ENCODE measurements at places on chromosomes 7 and 10.

DNA sequence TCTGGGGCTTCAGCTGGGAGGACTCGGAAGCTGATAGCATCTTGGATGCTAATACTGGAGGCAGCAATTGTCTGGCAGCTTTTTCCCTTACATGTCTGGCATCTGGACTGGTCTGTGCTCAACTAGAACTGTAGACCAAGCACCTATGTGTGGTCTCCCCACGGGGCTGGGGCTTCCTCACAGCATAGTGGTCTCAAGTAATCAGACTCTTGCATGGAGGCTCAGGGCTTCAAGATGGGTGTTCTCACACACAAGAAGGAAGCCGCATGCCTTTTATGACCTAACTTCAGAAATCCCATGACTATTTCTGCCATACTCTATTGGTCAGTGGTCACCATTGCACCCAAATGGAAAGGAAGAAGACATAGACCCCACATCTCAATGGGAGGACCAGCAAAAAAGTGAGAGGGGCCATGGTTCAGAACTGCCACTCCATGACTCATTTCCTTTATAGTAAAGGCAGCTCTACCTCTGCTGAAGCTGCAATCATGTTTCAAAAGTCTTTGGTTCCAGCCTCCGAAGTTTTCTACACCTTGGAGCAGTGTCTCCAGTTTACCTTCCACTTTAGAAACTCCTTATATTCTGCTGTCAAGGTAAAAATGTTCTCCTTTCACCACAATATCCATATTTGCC is 14.7 kb downstream of the AOC1 start:
- no peak for DNase-seq

DNA sequence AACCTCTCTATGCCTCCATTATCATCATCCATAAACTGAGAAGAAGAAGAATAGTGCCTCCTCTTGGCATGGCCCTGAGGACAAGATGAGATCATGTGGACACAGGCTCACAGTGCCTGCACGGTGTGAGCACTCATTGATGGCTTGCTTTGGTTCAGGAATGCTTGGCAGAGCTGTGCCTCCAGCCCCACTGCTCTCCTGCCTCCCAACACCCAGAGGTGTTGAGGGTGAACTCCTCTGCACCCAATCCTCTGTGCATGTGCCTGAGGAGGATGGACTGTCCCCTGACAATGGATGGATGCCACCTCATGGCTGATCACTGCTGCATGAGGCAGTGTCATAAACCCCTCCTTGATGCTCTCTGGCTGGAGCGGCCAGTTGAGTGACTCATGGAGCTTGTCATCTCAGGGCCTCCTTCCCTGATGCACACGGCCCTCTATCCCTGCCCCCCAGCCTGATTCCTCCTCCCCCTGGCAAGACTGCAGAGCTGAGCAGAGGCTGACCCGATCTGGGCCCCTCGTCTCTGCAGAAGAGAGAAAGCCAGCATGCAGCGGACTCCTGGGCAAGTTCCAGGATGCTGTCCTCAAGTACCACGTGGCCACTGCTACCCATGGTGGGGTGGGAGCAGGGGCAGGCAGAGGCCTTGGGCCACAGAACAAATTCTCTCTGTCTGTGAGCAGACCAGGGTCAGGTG is 136.3 kb downstream of the KCNMA1 start:
- DNase-seq: peak; percentile 3

- DNase-seq: no peak
Measured at GRCh38 chr10:82813856-82814255, 938.9 kb downstream of the NRG3 start.

- DNase-seq: peak; percentile 70
Measured at GRCh38 chr7:150586068-150586784, 19.0 kb downstream of the GIMAP4 start.

GRCh38 chr10:12360461-12360860 is 11.1 kb downstream of the CAMK1D start:
- no peak for DNase-seq

DNA sequence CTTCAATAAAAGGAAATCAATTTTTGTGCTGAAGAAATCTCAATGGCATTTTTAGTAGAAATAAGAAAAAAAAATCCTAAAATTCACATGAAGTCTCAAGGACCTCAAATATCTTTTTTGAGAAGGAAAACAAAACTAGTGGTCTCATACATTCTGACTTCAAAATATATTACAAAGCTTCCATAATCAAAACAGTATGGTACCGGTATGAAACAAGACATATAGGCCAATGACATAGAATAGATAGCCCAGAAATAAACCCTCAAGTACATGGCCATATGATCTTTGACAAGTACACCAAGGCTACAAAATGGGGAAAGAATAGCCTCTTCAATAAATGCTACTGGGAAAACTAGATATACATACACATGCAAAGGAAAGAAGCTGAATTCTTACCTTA is 131.8 kb upstream of the GPR22 start:
- no peak for DNase-seq

GRCh38 chr7:45067582-45067981 is 21.2 kb downstream of the NACAD start:
- no peak for DNase-seq

DNA sequence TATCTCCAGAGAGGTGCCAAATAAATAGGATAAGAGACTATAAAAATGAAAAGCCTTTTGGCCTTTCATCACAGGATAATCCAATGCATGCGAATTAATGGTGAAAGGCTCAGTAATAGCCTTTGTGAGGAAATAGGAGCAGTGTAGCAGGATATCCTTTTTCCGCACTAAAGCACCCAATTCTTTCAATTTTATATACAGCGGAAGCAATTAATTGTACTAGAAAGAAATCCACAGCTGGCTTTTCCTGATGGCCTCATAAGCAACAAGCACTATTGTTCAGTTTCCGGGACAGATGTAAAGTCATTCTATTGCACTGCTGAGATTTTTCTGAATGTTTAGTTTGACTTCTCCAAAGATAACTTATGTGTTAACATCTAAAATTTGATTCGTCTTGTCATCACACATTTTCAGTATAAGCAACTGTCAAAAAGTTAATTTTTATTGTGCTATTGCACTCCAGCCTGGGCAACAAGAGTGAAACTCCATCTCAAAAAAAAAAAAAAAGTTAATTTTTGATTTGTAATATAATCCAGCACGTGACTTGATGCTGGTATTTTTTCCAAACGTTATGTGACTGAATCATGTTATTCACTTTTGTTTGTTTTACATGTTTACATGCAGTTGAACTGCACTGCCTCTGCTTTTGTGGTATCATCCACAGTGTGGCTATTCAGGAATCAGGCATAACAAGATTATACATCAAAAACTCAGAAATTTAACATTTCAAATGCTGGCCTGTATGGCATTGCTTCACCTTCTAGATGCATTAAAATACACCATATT is 8.4 kb upstream of the BMPR1A start:
- DNase-seq: no peak

DNA sequence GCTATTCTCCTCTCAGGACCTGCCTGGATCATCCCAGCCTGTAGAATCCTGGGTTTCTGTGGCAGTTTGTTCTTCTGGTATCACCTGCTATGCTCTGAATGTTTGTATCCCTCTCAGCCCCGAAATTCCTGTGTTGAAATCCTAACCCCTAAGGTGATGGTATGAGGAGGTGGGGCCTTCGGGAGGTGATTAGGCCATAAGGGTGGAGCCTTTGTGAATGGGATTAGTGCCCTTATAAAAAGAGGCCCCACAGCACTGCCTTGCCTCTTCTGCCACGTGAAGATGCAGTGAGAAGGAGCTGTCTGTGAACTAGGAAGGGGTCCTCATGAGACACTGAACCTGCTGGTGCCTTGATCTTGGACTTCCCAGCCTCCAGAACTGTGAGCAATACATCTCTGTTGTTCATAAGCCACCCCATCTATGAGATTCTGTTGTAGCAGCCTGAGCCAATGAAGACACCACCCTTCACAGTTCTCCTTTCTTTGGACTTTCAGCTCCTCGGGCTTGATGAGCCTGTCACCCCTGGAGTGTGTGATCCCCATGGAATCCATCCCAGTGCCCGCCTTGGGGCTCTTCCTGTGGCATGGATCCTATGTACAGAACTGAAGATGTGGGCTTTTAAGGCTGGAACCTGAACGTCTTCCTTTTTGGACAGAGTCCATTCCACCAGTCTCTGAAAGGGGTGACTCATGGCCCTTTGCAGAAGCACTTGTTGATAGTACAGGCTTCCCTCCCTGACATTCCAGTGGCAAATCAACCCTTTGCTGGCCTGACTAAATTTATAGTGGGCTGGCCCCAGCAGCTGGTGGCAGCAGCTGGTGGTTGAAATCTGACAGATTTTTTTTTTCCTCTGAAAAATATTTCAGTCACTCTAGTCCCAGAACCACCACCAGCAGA is 138.0 kb downstream of the TACC2 start:
- no peak for DNase-seq

GRCh38 chr10:93420944-93421825 is 60.9 kb downstream of the MYOF start:
- DNase-seq: no peak

GRCh38 chr7:110831419-110831818 is 259.5 kb upstream of the LRRN3 start:
- no peak for DNase-seq

- DNase-seq: no peak
Measured at GRCh38 chr7:104106108-104106905, 101.5 kb downstream of the ORC5 start.
